ENCODE measurements at places on chromosomes 7 and 10.

- DNase-seq = peak; percentile 49
Observed at GRCh38 chr10:35789996-35790395, 147.9 kb upstream of the FZD8 start.

DNA sequence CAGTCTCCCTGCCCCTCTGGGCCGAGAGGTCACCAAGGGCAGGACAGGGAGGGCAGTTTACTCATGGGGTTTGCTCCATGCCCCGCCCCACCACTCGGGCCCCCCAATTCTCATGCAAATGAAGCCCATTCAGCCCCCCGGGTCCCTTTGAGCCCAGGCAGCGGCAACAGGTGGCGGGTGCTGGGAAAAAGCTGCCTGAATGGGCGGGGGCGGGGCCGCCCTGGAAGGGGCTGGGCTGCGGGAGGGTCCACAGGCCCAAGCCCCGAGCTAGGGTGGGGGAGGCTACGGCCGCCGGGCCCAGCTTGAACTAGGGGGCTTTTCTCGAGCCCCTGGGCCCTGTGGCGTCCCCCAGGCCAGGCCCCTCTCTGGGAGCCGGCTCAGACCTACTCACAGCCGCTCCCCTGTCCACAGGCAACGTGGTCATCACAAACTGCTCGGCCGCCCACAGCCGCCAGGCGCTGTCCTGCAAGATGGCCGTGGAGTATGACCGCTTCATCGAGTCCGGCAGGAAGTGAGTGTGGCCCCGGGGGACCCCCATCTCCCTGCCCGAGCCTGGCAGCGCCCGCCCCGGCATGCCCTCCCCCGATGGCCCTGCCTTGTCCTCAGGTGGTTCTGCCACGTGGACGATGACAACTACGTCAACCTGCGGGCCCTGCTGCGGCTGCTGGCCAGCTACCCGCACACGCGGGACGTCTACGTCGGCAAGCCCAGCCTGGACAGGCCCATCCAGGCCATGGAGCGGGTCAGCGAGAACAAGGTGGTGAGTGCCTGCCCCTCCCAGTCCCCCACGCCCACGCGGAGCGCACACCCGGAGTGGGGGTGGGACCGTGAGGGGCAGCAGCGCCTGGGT, 5.5 kb downstream of the LFNG start:
- DNase-seq = no peak

GRCh38 chr7:50394315-50394714, 55.8 kb downstream of the FIGNL1 start:
- no peak for DNase-seq

DNA sequence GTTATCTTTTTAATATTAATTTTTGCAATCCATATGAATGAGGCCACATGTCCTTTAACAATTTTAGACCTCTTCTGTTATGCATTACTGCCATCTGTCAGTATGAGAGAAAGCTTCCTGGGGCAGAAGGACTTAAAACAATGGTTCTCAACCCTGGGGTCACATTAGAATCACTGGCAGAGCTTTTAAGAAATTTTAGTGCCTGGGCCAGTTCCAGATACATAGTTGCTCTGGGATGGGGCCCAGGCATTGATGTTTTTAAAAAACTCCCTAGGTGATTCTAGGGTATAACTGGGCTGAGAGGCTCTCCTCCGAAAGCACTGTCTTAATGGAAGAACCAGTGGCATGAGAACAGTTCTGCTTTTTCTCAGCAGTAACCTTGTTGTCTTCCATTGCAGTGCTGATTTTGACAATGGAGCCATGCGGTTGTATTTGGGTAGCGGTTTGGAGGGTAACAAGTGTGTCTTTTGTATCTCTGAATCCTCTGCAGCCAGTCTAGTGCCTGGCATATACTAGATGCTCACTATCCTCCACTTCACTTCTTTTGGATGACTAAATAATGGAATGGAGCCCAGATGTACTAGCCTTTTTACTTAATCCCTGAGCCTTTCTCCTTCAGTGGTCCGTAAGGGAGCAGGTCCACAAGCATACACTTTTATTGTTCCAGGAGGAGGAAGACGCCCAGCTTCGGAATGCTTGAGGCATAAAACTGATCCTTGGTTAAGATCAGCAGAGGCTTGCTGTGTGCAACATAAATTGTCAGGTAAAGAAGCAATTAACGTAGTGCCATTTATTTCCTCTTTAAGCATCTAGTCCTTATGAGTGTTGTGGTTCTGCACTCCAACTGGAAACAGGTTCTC, 227.1 kb downstream of the AUTS2 start:
- peak; percentile 35 for DNase-seq

- no peak for DNase-seq
Observed at GRCh38 chr7:55550010-55550663, 22.2 kb downstream of the VOPP1 start.

- peak; percentile 34 for DNase-seq
Observed at GRCh38 chr10:95651346-95652060, 5.0 kb downstream of the ALDH18A1 start.

DNA sequence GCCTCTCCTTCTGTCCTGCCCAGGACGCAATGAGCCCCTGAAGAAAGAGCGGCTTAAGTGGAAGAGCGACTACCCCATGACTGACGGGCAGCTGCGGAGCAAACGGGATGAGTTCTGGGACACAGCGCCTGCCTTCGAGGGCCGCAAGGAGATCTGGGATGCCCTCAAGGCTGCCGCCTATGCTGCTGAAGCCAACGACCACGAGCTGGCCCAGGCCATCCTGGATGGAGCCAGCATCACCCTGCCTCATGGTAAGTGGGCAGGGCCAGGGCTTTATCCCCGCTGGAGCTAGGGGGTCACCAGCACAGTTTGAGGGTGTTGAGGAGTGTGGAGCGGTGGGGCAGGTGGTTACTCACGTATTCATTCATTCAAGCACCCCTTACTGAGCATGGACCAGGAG, 4.7 kb upstream of the ANKRD2 start:
- no peak for DNase-seq

- no peak for DNase-seq
Observed at GRCh38 chr7:1559626-1560590, 3.9 kb upstream of the TMEM184A start.

DNA sequence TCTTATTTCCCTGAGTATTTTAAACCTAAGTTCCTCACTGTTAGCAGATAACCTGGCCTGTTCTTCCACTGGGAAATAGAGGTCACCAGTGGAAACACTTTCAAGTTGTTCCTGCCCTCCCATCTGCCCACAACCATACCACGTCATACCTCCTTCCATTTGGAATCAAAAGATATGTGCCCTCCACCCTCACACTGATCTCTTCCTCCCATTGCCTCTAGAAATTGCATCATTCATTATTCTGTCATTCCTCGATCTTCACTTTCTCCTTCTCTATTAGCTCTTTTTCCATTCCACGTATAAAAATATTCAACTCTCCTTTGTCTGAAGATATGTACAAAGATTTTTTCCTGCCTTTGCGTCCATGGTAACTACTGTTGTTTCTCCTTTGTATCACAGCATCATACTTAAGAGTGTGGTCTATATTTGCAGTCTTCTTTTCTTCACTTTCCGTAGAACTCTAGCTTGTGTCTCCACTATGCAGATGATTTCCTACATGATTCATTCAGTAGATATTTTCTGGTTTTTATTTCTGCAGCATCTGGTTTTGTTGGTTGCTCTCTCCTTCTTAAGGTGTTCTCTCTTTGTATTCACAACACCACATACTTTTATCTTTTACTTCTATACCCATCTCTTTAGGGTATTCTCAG, 312.3 kb downstream of the REEP3 start:
- DNase-seq = peak; percentile 56

GRCh38 chr10:80739328-80739727, 201.6 kb downstream of the SH2D4B start:
- DNase-seq = no peak

DNA sequence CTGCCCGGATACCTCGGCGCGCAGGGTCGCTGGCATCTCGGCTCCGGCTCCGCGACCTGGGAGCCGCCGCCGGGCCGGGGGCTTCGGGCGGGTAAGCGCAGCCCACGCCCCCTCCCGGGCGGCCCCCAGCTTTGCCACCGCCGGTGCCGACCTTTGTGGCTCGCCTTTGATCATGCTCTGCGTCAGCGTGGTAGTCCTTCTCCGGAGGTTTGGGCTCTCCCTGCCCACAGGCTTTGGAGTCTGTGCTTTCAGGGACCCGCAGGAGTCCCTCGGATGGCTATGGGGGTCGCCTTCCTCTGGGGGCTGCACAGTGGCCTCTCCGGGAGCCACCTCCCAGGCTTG, 7.3 kb downstream of the ATP6V1F start:
- DNase-seq = no peak

GRCh38 chr7:108034586-108034985, 31.6 kb upstream of the LAMB1 start:
- no peak for DNase-seq

- DNase-seq = no peak
Observed at GRCh38 chr7:148337246-148337965, 253.2 kb upstream of the C7orf33 start.

- no peak for DNase-seq
Observed at GRCh38 chr7:107530751-107531150, 33.0 kb downstream of the COG5 start.

GRCh38 chr7:72286519-72286918, 125.6 kb downstream of the CALN1 start:
- DNase-seq = no peak

DNA sequence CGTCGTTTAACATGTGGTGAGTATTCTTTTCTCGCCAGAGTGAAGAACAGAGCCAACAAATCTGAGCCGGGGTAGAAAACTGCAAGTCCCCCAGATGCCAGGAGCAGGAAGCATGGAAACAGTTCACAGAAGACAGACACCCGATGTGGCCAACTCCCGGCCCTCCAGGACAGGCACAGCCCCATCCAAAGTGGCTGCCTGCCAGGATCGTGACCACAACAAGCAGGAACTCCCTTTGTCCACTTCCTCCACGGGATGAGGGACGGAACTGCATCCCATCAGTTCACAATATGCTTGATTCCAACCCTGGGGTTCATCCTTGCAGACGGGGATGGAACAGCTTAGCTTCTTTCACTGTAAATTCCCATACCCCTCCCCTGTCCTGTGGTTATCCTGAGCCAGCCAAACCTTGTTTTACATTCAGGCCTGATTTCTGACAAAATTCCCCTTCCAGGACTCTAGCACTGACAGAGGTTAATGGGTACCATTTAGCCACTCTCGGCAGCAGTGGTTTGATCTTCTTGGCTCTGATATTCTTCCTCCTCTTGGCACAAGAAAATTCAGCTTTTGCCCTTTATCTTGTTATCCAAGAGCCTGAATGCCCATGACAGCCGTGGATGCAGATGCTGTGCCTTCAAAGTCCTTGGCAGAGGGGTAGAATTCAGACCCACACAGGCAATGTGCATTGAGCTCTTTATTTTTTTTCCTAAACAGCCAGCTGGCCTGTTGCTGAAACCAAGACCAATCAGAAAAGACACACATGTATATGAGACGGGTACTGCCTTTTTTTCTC, 105.5 kb upstream of the FAM204A start:
- peak; percentile 48 for DNase-seq

GRCh38 chr7:16365177-16365576, 56.2 kb downstream of the CRPPA start:
- DNase-seq = no peak

DNA sequence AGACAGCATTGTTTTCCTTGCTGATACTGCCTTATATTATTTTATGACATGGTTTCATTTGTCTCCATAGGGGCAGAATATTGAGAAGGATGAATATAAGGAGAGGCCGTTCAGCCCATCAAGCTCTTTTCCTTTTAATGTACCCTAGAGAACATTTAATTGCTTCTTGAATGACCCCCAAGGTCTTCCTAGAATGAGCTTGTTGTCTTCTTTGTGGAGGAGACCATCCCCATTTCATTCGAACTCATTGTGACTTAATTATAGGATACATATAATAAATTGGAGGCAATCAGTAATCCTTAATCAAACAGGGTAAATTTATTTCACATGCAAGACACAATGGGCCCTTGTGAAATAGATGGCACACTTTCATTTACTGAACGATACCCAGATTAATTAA, 231.3 kb downstream of the MDFIC start:
- no peak for DNase-seq

- DNase-seq = no peak
Observed at GRCh38 chr7:159070431-159071148, 74.1 kb downstream of the VIPR2 start.

DNA sequence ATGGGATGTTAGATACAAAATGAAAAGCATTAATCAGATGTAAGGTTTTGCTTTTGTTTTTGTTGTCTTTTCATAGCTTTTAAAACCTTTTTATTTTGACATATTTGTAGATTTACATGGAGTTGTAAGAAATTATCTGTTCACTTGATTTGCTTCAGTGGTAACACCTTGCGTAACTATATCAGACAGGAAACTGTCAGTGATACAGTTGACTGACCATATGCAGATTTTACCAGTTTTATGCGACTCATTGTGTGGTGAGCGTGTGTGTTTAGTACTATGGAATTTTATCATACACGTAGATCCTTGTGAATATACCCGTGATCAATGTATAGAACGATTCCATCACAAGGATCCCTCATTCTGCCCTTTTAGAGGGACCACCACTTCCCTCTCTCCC, 701.4 kb downstream of the SUGCT start:
- peak; percentile 27 for DNase-seq

- no peak for DNase-seq
Observed at GRCh38 chr10:131731780-131732630, 168.8 kb upstream of the PPP2R2D start.

GRCh38 chr7:91565499-91566401, 301.5 kb downstream of the FZD1 start:
- peak; percentile 72 for DNase-seq

DNA sequence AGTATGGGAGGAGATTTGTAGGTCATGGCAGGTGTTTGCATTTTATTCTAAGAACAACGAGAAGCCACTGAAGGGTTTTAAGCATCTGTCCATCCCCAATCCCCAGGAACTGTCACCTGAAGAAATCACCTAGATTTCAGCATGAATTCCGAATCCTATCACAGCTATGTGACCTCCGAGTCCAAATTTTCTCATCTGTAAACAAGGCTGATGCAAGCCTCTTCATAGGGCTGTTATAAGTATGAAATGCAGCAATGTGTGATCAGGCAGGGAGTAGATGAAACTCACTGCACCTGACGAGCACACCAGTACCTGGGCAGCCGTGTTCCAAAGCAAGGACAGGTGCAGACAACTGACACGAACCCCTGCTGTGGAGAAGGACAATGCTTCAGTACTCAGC, 14.0 kb downstream of the HABP2 start:
- DNase-seq = no peak

DNA sequence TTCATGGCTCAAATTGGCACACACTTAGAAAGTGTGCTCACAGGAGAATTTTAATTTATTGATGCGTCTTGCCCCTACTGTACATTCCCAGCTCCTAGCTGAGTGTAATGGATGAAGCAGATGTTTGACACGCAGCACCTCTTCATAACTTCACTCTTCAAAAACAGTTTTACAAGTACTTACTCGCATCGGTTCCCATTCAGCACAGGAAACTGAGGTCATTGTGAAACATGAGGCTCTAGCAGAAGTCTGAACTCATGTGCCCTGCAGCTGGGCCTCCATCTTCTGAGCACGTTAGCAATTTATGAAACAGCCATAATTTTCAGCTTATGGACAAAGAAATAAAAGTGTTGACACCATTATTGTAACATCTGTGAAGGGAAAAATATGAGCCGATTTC, 558.9 kb upstream of the MGMT start:
- peak; percentile 24 for DNase-seq

DNA sequence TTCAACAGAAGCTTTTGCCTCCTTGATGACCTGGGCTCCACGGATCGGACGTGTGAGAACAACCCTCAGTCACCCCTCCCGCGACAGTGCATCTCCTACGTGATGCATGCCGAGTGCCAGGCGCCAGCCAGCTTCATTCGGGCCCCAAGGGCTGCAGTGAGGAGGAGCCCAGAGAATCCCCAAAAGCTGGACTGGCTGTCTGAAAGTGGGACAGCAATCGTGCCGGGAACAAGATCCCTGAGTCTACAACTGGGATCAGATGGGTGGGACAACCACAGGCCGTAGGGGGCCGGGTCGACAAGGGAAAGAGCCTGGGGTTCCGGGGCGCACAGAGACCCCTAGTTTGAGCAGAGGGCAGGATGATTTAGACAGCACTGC, 27.2 kb downstream of the EBF3 start:
- DNase-seq = no peak

Data from fibroblast of upper back skin (primary cell).